Cortex of kidney (tissue), 1 donor: ENCODE measurements at places on chromosomes 2 and 18.

DNA sequence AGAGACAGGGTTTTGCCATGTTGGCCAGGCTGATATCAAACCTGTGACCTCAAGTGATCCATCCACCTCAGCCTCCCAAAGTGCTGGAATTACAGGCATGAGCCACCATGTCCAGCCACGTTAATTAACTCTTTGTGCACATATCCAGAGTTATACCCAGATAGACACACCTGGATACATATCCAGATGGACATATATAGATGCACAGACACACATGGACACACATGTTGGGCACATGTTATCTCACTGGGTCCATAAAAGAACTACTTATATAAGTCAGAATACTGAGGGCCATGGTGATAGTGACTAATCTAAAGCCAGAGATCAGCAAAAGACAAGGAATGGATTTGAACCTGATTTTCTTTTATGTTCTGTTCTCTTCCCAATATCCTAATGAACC, 158.6 kb downstream of the IRS1 start:
- no peak for DNase-seq

DNA sequence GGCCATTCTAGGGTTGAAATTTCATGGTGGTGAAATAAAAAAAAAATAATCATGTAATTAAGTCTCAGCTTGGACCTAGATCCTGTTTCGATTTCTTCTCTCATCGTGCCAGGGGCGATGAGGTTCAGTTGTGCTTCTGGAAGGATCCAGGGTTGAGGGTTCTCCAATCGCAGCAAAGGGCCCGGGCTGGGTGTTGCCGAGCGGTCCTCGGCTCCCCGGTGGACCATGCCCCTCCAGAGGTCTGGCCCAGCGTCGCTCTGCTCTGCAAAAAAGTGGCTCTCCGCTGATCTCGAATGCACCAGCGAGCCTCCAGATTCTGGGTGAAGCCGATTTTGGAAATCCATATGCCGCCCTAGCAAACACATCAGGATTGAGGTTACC, 39.0 kb downstream of the EN1 start:
- no peak for DNase-seq

DNA sequence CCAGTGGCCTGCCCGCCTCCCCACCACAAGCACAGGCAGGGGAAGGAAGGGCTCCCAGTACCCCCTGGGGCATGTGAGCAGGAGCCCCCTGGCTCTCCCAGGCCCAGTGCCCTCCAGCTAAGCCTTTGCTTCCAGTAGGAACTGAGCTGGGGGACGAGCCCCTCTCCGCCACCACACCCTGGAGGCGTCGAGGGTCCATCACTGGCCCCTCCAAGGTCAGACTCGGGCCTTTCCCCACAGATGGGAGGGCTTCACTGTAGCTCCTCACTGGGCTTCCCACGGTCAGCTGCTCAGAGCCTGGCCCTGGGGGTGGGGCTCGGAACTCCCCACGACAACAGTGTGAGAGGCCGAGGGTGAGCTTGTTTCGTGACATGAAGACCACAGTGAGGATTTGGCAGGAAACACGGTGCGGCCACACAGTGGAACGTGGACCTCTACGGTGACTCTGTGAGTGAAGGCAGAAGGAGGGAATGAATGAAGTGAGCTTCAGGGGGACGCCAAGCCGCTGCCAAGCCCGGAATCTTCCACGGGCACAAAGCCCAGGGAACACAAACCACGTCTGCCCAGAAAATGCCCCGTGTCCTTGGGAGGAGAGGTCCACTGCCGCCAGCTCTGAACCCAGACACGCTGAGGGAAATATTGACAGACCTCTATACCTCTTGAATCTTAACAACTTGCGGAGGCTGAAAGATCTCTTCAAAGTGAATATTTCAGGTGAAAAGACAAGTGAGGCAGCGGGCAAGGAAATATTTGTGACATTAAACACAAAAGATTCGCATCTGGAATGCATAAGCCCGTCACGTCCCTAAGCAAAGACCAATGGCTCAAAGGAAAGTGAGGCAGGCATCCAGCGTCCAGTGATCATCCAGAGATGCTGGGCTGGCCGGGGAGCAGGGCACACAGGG, 144.8 kb upstream of the GPC1 start:
- DNase-seq, result no peak

DNA sequence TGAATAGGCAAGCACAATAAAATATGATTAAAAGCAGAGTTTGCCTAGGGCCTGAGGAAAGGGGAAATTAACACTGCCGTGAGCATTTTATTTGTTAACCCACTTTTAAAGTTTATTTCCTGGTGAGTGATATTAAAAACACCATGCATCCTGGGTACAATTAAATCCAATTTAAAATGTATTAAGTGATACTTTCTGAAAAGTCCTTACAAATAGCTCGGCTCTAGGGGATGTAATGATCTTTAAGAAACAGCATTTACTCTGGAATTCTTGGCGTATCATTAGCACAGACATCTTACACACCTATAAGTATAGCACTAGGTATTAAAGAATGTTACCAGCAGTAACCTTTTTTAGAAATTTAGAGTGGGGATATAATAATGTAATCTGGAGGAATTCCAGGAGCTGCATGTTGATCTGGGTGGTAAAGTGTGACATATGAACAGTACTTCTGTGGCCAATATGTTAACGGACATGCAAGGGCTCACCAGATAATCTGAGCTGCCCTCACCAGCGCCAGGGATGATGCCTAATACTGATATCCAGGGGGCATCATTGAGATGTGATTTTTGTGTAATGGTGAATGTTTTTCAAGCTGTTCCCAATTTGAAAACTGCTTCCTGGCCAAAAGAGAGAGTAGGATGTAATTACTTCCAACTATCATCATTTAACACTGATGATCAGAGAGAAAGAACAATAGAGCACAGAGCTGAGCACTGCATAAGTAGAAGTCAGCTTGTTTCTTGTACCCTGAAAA, 235.9 kb downstream of the DSEL start:
- DNase-seq, result no peak

GRCh38 chr18:39994498-39994897, 1960.5 kb upstream of the PIK3C3 start:
- DNase-seq, result no peak

- DNase-seq, result no peak
Measured at GRCh38 chr2:144698156-144698555, 178.2 kb upstream of the ZEB2 start.
